ENCODE measurements at places on chromosomes 5 and 9. TPM values are rescaled to one million over a fixed set of nuclear protein-coding genes. Genes with fewer than 3 reads are reported as not detected.

The GOLGA2 gene
- 32.9 TPM for total RNA-seq

The TPM2 gene
- total RNA-seq: 439 TPM

The OLFM1 gene
- 5.9 TPM for total RNA-seq

The RPL12 gene
- 1,861 TPM for total RNA-seq

The GPR150 gene
- not detected for total RNA-seq

The MEIKIN gene
- total RNA-seq: not detected

The CYSRT1 gene
- total RNA-seq: 10.7 TPM

The MORN5 gene
- not detected for total RNA-seq

The PCDHB5 gene
- total RNA-seq: not detected

The SPINK7 gene
- not detected for total RNA-seq

The BAAT gene
- total RNA-seq: not detected

The LTC4S gene
- 7.1 TPM for total RNA-seq

The ACER2 gene
- total RNA-seq: 5.2 TPM

The HCN1 gene
- not detected for total RNA-seq

The LRRC14B gene
- total RNA-seq: not detected

The CCDC183 gene
- not detected for total RNA-seq

The UBE2QL1 gene
- not detected for total RNA-seq

The SMIM32 gene
- not detected for total RNA-seq

The SYNPO gene
- total RNA-seq: 2.7 TPM

The LOX gene
- total RNA-seq: not detected

The DOCK2 gene
- total RNA-seq: not detected
